ENCODE measurements at places on chromosomes 3 and 15.

GRCh38 chr15:76996526-76997401 lies 1.8 kb downstream of the PSTPIP1 start:
- DNase-seq, result no peak

DNA sequence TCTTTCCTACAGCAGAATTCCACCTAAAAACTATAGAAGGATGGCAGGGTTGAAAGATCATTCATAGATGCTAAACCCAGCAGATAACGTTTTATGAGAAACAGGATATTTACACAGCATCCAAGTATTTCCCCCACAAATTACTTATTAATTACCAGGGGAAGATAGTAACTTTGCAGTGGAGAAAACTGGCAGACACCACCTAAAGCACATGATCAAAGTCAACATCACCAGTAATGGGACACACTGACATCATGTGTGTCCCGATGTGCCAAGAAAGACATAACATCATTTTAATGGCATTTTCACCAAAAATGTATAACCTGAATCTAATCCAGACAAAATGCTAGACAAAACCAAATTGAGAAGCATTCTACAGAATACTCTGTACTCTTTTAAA lies 220.4 kb upstream of the THBS1 start:
- no peak for DNase-seq

GRCh38 chr15:39273717-39274411 lies 307.0 kb upstream of the THBS1 start:
- no peak for DNase-seq

DNA sequence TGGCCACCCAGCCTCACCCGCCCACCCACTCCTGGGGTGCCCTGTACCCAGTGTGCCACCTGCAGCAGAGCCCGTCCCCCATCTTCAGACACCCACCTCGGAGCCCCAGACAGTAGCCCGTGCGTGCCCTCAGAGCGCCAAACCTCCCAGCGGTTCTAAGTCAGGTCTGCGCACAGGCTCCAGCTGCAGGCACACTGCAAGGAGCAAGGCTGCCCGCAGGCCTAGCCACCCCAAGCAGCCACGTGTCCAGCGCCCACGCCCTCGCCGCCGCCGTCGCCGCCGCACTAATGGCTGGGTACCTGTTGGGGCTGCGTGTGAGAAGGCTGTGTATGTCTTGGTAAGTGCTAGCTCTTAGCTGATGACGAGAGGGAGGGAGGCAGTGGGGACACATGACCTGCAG lies 8.8 kb upstream of the CHST14 start:
- no peak for DNase-seq

GRCh38 chr3:55792009-55792408 lies 304.9 kb upstream of the WNT5A start:
- DNase-seq, result no peak
